ENCODE measurements at places on chromosomes 1 and 21.
A peak's percentile ranks its signal among the peaks of the same experiment; 100 is the strongest.

DNA sequence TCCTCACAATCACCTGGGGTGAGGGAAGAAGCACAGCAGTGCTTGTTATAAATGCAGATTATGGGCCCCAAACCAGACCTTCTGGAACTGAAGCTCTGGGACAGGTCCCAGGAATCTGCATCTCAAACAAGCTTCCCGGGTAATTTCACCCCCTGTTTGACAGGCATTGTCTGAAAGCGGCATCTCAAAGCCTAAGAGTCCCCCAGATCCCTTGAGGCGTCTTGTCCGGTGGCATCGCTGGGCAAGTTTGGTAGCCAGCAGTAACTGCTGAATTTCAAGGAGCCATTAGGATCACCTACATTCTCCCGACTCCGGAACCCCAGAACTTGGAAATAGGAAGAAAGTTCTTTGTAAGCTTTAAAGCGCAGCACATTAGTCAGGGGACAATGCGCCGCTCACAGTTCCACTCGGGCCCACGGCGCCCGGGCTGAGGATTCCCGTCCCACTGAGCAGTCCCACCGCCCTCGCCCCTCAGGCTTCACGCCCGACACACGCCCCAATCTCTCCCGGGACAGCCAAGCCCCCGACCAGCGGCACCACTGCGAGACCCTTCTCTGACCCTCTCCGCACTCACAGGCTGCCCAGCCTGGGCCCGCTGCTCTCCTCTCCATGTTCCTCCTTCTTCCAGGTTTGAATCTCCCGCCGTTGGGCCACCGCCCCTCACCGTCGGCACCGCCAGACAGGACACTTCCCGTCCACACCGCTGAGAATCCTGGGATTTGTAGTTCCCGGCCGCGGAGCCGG lies at the start of gene IQGAP3:
Gene IQGAP3 (minus strand): TSS at position 647 of the 744 bp plus-strand sequence. CDS start 36 bp downstream, at position 611.
- DNase-seq, result peak; percentile 35

DNA sequence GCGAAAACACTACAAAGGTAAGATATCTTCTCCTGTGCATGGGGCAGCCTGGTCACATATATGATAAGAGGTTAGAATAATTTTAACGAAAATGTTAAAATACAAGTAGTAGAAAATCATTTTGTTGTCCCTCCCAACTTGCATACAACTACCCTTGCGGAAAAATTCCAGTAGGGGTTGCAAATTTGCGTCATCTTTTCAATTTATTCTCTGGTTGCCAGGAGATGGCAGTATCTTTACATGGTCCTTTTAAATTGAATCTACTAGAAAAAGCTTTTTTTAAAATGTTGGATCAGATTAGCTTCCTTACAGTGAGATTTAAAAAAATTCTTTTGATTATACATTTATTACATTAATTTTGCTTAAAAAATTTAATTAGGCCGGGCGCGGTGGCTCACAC lies 10.9 kb downstream of the S100PBP start:
- no peak for DNase-seq

DNA sequence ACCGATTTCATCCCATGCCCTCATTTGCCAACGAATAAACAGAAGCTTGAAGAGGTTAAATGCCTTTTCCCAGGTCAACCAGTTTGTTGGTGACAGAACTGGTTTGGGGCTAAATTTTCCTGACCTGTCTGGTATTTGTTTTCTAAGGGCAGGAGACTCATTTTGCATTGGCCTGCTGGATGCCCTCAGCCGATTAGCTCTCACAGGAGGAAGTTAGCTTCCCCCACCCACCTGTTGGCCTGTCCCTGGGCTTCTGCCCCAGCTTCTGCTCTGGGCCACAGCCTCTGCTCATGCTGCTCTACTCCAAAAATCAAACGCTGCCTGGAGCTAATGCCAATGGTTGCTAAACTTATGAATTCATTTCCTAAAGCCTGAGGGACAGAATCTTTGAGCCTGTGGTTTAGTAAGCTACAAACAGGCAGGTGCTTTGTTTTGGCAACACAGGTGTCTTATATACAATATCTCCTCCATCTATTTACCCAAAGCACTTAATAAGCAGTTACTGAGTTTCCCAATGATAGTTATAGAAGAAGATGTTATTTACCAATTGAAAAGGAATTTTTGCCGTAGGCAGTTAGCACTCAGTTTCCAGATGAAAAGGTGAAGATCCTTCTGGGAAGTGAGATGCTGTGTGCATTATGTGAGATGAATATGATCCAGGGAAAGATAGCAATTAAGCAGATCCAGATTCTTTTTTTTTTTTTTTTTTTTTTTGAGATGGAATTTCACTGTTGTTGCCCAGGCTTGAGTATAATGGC lies 82.3 kb downstream of the TM2D1 start:
- no peak for DNase-seq

DNA sequence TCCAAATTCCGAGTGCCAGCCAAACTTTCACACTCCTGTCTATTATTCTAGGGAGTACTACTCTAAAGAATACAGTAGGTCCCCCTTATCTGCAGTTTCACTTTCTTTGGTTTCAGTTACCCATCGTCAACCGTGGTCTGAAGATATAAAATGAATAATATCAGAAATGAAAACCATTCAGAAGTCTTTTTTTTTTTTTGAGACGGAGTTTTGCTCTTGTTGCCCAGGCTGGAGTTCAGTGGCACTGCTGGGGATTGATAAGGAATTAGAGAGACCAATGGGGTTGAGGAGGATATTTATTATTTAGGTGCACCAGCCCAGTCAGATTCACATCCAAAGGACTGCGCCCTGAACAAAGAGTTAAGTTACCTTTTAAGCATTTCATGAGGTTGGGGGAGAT lies 52.9 kb upstream of the SRSF10 start:
- DNase-seq, result no peak

GRCh38 chr1:232675260-232675659 lies 45.3 kb upstream of the SIPA1L2 start:
- no peak for DNase-seq

- DNase-seq, result no peak
Observed at GRCh38 chr1:169586067-169586394, 250 bp downstream of the F5 start.

DNA sequence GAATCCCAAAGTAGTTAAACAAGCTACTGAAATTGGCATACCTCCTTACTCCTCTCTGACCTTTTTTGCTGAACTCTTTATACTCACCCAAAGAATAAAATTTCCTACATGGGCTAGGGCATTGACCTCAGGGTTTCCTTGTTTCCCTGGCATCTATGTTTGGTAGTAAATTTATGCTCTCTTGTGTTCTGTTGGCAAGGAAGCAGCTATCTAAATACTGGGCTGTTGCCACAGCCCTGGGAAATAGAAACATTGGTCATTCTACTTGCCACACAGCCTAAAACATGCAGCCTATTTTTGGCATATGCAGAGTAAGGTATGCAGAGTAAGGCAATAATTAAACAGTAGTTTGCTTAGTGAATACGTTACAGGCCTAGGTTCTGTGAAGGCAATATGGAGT lies 351.4 kb downstream of the HLX start:
- no peak for DNase-seq

GRCh38 chr1:165696625-165697100 lies 1.7 kb downstream of the ALDH9A1 start:
- no peak for DNase-seq

DNA sequence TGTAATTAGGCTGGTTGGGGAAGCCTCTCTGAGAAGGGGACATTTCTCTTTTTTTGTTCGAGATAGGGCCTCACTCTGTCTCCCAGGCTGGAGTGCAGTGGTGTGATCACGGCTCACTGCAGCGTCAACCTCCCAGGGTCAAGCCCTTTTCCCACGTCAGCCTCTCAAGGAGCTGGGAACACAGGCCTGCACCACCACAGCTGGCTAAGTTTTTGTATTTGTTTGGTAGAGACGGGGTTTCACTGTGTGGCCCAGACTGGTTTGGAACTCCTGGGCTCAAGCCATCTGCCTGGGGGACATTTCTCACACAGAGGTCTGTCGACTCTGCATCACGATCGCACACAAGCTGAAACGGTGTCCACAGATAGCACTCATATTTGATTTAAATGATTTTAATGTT lies 39.7 kb downstream of the HUNK start:
- DNase-seq, result no peak

DNA sequence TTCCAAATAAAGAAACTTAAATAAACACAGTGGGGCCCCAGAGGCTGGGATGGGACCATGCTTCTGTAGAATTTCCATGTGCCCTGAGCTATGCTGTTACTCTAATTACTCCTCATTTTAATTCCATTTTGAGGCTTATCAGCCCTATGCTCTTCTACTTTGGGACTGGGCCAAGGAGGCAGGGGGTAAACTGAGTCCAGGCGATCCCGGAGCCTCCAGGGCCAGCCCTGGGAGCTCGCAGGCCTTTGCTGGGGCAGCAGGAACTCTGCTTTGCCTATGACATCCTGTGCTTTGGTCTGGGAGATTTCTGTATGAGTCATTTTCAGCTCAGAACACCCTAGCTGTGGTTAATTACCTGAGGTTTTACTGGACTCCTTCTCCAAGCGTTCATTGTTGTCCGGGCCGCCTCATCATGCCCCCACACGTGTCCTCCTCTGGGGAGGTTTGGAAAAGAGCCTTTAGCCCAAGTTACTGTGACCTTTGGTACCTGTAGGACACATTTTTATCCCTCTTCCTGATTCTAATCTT lies 95.7 kb downstream of the RHOU start:
- peak; percentile 36 for DNase-seq

DNA sequence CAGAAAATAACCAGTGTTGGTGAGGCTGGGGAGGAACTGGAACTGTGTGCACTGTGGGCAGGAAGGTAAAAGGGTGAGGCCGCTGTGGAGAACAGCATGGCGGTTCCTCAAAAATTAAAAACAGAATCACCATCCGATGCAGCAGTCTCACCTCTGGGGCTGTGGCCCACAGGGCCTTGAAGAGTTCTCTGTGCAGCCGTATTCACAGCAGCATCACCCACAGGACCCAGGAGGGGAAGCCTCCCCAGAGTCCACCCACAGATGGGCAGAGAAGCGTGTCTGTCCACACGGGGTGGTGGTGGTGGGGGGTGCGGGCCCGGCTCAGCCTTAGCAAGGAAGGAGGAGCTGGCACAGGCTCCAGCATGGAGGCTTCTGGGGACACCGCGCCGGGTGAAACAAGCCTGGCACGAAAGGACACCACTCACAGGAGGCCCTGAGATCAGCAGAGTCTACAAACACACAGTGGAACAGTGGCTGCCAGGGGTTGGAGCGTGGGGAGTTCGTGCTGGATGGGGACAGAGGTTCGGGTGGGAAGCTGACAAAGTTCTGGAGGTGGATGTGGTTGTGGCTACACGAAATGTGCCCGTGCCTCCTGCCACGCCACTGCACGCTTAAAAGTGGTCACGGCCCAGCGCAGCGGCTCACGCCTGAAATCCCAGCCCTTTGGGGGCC lies 11.5 kb downstream of the MORN1 start:
- no peak for DNase-seq

GRCh38 chr1:182394055-182394775 lies 2.6 kb upstream of the GLUL start:
- no peak for DNase-seq

DNA sequence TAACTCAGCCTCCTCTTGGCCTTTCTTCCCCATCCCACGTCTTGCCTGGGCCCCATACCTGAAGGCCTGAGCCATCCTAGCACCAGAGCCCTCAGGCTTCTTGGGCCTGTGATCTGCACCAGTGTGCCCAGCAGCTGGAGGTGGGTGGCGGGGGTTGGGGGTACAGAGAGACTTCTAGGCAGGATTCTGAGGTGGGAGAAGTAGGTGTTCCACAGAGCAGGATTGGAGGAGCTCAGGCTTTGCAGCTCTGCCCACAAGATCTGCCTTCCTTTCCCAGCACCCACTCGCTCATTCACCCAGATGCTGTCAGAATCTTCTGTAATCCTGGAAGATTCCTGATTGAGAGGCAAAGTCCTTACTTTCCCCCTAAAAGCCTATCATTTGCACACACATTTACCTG lies 10.0 kb upstream of the GJB5 start:
- no peak for DNase-seq

DNA sequence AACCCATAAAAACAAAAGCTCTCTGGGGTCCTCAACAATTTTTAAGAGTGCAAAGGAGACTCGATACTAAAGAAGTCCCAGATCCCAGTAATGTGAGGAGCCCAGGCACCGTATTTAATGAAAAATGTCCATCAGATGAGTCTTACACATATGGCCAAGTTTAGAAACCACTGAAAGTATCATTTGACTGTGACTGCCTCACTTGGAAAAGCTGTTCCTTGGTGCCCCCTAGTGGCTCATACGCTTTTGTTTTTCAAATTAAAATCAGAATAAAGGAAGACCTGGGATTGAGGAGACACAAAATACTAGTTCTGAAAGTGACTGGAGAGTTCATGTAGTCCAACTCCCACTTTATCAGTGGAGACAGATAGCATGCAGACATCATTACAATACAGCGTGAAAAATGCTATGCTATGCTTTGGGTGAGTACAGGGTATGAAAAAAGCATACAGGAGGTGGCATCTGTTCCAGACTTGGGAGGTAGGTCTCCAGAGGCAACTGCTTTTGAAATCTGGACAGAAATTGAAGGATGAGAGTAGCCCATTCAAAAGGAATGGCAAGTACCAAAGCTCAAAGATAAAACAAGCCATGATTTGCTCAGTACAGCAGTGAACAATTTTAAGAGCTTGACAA lies 33.8 kb downstream of the GDAP2 start:
- DNase-seq, result peak; percentile 62

DNA sequence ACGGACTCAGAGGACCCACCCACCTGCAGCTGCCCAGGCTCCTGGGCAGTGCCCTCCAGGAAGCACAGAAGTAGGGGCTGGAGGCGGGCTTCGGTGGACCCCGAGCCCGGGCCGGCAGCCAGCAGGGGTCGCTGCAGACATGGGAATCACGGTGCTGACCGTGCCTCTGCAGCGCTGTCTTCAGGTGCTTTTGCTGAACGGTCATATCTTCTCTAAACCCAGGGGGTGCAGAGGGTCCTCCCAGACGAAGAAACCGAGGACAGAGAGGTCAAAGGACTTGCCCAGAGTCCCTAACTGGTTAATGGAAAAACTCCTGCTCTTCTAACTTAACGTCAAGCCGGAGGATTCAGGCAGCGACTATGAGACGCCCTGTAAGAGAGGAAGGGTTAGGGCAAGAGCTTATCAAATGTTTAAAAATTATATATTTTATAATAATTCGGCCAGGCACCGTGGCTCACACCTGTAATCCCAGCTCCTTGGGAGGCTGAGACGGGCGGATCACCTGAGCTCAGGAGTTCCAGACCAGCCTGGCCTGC lies 21.5 kb upstream of the LEFTY2 start:
- no peak for DNase-seq

DNA sequence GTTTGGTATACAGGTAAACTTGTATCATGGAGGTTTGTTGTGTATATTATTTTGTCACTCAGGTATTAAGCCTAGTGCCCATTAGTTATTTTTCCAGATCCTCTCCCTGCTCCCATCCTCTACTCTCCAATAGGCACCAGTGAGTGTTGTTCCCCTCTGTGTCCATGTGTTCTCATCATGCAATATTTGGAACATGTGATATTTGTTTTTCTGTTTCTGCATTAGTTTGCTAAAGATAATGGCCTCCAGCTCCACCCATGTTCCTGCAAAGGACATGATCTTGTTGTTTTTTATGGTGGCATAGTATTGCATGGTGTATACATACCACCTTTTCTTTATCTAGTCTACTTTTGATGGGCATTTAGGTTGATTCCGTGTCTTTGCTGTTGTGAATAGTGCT lies 10.9 kb downstream of the PHACTR4 start:
- no peak for DNase-seq

GRCh38 chr1:86156566-86157455 lies at the start of gene COL24A1:
Gene COL24A1 (minus strand): TSS chr1:86156772. CDS start chr1:86156396, 376 bp downstream.
- no peak for DNase-seq
